ENCODE measurements at places on chromosomes 7 and 10. TPM values are rescaled to one million over a fixed set of nuclear protein-coding genes. Genes with fewer than 3 reads are reported as not detected.
A peak's percentile ranks its signal among the peaks of the same experiment; 100 is the strongest.

- no peak for ATAC-seq
Measured at GRCh38 chr7:143395187-143396149, 13.2 kb downstream of the EPHA1 start.

- no peak for ATAC-seq
Measured at GRCh38 chr10:86666538-86666937, 1.8 kb upstream of the LDB3 start.

DNA sequence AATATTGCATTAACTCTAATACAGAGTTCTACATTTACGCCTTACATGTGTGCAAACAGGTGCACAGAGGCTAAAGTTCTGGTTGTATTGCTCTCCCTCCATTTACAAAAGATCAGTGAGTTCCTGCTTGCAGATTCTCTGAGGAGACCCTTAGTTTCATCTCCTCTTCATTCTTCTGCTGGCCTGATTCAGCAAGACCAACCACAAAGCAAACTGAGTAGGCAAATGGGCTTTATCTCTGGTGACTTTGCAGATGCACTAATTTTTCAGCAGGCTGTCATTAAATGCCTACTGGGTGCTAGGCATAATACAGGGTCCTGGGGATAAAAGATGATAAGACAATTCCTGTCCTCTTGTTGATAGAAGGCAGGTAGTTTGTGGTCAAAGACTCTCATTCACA, 56.4 kb downstream of the MET start:
- no peak for ATAC-seq

EFCAB10 gene
- total RNA-seq: 0.20 TPM

DNA sequence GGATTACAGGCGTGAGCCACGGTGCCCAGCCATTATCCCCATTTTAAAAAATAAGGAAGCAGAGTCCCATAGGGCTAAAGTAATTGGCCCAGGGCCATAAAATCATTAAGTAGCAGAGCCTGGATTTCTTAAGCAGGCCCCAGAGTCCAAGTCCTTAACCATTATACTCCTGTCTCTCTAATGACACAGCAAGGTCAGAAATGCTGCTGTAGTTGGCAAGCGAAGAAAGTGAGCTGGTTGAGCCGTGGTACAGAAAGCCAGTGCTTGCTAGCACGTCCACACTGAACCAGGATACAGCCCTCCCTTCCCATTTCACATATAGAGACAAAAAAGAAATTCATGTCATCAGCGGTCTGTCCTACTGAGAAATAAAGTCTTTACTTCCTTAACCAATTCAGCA, 562.7 kb downstream of the GALNT17 start:
- ATAC-seq: no peak

- ATAC-seq: no peak
Measured at GRCh38 chr7:3732395-3733005, 431.4 kb downstream of the SDK1 start.

DNA sequence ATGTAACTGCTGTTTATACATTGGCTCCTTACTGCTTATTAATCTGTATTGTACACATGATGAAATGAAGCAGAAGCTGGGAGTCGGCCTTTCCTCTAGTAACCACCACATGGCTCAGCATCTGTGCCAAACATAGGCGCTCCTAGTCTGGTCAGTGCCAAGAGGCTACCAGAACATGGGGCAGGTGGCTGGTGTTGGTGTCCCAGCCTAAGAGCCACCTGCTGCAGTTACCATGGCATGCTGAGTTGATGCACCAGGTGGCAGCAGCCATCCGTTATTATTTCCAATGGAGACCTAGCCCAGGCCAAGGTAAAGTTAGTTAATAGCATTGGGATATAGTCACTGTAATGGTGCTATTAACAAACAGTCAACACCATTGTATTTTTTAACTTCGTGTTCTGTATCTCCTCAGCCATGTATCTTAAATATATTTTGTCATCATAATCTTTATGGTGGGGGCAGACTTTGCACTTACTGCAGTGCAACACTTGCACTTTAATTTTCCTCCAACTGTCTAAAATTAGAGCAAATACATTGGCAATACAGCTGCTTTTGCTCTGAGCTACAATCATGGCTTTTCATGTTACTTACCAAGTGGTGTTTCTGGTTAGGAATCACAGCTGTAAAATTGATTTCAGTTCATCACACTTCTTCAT, 33.1 kb downstream of the HBP1 start:
- ATAC-seq: peak; percentile 74

INA gene
- 1.4 TPM for total RNA-seq

MBL2 gene
- not detected for total RNA-seq

GRCh38 chr7:42606193-42606905, 305.5 kb downstream of the C7orf25 start:
- no peak for ATAC-seq

NPTX2 gene
- total RNA-seq: 1.4 TPM
